ENCODE measurements at places on chromosomes 2 and 18.

DNA sequence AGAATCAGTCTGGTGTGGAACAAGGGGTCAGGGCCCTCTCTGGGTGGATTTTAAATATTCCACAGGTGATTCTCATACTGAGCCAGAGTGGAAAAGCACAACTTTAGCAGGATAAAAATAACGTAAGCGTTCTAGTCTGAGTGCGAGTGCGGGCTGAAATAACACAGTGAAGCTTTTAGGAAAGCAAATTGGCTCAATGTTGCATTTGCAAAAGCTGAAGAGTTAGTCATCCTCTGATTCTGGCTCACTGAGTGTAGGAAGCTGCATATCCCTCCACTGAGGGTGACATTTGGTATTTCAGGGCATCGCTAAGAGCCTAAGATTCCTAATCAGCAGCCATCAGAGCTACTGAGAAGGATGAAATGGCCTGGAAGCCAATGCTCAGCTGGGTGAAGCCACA, 134.7 kb downstream of the RIF1 start:
- DNase-seq: no peak

DNA sequence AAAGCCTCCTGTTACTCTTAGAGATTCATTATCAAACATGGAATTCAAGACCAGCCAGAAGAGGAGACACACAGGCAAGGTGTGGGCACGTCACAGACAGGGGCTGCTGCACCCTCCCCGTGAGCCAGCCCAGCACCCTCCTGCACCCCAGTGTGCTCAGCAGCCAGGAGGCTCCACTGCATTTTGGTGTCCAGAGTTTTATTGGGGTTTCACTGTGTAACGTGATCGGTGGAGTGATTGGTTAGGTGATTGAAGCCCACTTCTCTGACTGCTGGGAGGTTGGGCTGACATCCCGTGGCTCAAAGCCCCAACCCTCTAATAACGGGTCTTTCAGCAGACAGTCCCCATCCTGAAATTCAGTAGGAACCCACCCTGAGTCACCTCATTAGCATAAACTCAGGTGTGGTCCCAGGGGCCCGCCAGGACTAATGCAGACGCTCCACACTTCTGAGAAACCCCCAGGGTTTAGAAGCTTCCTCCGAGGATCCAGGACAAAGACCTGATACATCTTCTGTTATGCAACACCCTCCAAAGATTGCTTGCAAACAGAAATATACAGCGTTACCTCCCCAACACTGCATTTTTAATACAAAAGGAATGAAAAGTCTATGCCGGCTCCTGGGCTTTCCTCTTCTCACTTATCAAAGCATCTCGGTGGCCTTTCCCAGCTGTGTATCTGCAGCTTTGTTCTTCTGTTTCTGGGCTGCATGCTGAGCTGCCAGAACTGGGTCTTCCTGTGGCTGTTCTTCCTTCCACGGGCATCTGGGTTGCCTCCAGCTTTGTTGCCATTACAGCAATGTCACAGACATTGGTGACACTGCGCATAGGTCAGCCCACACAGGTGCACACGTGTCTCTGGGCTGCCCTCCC, 43.7 kb upstream of the SNED1 start:
- DNase-seq: no peak

- DNase-seq: no peak
Measured at GRCh38 chr2:233047206-233047605, 12.9 kb upstream of the INPP5D start.

DNA sequence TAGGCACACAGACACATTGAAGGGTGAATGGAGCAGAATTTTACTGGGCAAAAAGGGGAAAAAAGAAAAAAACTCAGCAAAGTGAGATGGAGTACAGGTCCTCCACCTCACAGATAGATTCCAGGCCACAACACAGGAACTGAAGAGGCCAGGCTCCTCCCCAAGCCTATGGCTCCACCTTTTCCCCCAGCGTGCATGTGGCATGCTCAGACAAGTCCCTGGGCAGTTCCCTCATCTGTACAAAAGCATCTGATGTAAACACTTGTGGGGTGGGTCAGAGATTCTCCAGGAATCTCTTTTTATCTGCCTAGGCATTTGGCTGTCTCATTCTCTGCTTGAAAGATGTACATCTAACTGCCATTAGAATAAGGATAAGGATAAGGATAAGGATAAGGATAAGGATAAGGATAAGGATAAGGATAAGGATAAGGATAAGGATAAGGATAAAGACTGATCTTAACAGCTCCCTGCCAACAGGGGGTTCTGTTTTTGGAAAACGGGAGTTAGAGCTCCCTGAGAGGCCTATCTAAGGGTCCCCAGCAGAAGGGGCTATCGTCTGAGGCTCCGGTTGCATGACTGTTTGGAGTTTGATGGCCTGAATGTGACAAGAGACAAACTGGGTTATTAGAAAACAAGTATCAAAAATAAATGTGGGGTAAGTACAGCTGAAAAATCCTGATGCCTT, 17.2 kb upstream of the ASXL3 start:
- DNase-seq: no peak

GRCh38 chr2:24870891-24871705, 48.9 kb downstream of the ADCY3 start:
- DNase-seq: no peak

GRCh38 chr2:71589763-71590162, 136.4 kb downstream of the DYSF start:
- no peak for DNase-seq

DNA sequence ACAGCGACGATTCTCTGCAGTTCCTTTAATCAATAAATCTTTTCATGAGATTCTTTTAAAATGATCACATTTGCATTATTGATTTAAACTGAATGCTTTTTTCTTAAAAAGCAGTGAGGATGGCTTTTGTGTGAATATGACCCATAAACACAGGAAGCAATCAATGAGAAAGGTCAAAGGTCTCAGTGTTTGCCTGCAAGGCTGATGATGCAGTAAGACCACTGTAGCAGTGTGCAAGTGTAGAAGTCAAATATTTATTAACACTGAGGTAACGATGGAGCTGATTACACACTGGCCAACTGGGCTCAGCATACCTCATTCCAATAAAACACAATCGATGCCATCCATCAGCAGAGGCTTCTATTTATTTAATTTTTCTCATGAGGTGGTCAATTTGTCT, 633.5 kb downstream of the DCDC2C start:
- no peak for DNase-seq

- no peak for DNase-seq
Measured at GRCh38 chr2:217248312-217248935, 388.6 kb upstream of the TNP1 start.

DNA sequence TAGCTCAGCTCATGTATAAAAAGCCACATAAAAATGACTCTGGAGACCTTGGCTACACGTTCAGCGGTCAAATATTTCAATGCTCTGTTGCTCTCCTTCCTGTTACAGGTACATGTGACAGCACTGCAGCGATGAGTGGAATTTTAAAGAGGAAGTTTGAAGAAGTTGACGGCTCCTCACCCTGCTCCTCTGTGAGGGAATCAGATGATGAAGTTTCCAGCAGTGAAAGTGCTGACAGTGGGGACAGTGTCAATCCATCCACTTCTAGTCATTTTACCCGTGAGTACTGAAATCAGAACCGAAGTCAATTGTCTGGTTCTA, 125.4 kb downstream of the CSRNP3 start:
- DNase-seq: no peak

- DNase-seq: no peak
Measured at GRCh38 chr2:225765820-225766219, 366.3 kb downstream of the NYAP2 start.

DNA sequence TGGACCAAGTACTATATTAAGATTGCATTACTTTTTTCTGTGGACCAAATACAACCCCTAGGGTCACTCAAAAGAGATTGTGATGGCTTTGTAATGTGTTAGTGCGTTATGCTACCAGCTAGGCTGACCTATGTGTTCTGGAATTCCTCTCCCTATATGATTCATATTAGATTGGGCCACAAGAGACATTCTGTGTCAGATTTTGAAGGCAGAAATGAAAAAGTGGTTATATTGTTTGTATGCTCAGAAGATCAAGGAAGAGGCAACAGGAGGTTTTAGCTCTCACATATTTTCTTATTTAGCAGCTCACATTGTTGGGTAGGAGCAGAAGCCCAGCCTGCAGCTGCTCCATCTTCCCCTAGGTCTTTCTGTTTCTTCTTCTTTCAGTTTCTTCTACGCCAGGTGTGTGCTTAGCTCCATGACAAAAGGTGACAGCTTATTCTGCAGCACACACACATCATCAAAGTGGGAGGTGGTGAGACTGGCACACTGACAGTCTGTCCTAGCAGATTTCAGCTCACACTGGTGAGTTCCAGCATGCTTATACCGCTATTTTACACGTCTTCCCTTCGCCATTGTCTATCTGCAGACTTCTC, 156.8 kb upstream of the UBE2E3 start:
- DNase-seq: no peak

- no peak for DNase-seq
Measured at GRCh38 chr2:17318013-17318412, 200.2 kb downstream of the RAD51AP2 start.

- no peak for DNase-seq
Measured at GRCh38 chr2:27212626-27213471, 781 bp upstream of the SLC5A6 start.

GRCh38 chr2:182241936-182242335, 184.9 kb downstream of the PDE1A start:
- DNase-seq: no peak

- no peak for DNase-seq
Measured at GRCh38 chr18:62832282-62832681, 116.9 kb downstream of the PHLPP1 start.

GRCh38 chr2:189511210-189511959, 69.2 kb downstream of the SLC40A1 start:
- DNase-seq: no peak

GRCh38 chr2:52386433-52387030, 1354.6 kb upstream of the NRXN1 start:
- DNase-seq: no peak

GRCh38 chr2:10302479-10303180, at the start of gene HPCAL1:
TSS of gene HPCAL1 (plus strand) at chr2:10302904. CDS start at chr2:10419758, 116,854 bp downstream.
- peak; percentile 71 for DNase-seq

DNA sequence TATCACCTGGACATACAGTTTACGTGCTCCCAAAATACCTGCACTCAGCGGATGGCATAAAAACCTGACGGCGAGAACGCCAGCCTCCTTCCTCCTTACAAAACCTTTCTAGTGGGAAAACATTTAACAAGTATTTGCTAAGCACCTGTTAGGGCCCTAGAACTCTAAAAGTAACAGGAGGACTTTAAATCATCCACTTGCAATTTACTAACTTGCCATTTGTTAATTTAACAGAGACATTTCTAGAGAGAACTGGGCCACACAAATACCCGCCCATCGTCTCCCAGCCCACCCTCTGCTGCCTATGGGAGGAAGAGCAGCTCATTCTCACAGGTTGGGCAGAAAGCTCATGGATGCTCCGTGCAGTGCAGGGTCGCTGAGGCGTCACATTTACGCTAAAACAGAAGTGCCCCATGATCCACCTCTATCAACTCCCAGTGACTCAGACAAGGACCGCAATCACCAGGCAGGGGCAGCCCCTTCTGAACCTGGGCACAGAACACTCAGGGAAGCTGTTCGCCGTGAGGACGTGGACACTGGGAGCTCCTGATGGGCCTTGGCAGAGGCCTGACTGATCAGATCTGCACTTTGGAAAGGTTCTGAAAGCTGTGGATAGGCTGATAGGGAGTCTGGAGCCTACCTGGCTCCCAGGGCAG, 106.9 kb downstream of the HDAC4 start:
- no peak for DNase-seq

DNA sequence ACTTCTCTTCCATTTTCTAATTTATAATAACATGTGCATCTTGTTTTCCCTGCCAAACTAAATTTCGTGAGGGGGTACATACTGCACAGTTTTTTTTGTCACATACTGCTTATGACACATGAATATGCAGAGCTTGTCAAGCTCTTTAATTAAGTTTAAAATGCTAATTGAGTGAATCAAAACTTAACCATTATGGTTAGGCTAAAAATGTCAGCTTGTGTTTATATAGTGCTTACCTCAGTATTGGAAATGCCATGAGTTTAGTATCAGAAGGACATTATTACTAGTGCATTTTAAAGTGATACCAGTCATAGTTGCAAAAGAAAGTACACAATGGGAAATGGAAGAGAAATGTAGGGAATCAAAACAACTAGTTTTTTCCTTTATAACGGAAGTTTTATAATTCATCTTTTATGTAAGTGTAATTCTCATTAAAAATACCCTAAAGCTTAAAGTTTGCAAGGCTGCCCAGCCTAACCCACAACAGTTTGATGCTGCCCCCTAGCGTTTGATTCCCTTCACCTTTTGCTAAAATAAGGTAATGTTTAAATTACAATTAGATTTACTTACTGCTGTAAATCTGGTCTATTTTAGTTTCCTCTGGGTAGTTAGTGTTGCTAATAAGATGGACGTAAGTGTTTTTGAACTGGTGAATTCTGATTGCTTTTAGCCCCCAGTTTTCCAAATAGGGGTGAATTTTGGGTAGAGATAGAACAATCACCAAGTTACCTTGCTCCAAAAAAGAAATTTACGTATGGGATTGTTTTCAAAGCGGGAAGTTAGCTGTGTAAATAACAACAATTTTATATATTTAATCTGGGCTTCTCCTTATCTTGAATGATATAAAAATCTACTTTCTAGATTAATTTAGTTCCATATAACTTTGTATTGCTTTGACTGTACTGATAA, 3.2 kb downstream of the SLC39A10 start:
- peak; percentile 60 for DNase-seq

GRCh38 chr2:224436634-224437033, 34.7 kb upstream of the FAM124B start:
- DNase-seq: no peak

DNA sequence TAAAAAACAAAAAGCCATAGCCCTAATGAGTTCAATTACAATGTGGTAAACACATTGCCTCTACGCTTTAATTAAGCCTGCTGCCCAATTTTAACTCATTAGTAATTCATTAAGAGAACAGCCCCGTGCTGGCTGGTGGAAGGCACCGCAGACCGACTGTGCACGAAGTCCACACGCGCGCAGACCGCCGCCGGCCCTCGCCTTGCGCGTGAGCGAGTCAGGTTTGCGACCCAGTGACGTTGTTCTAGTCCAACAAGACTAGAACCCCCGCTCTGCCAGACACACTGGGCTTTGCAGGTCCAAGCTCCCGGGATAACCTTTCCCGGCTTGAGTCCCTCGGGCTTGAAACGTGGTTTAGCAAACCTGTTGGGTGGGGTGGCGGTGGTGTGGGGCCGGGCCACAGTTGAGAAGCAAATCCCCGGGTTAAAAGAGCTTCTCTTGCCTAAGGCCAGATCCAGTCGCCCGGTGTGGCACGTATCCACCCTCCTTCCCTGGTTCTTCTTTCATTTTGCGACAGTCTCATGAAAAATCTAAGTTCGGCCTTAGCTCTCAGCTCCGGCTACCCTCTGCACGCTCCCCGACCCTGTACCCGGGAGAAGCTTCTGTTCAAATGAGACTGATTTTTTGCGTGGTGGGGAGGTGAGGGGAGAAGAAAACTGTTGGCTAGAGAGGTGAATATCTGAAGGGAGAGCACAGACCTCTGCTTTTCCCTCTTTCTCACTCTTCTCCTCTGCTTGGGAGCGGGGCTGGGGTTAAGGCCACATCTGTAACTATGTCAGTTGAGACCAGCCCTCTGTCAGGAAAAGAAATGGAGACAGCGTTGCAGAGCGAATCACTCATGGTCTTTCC, 11.1 kb upstream of the SKOR2 start:
- DNase-seq: no peak

DNA sequence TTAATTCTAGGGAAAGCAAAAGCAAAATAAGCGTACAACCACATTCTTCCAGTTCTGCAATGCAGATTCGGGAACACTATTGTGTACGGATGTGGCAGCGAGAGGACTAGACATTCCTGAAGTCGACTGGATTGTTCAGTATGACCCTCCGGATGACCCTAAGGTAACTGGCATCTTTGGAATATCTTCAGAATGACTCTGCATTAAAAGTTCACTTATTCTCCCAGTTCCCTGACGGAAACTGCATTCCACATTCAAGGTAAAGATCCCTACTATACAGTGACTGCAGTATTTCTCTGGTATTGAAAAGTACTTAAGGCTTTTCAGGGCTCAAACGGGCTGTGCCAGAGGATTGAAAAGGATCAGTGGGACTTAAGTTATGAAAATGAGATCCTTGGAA, 10.9 kb downstream of the DDX18 start:
- DNase-seq: no peak
